ENCODE measurements at places on chromosomes 12 and 14.

DNA sequence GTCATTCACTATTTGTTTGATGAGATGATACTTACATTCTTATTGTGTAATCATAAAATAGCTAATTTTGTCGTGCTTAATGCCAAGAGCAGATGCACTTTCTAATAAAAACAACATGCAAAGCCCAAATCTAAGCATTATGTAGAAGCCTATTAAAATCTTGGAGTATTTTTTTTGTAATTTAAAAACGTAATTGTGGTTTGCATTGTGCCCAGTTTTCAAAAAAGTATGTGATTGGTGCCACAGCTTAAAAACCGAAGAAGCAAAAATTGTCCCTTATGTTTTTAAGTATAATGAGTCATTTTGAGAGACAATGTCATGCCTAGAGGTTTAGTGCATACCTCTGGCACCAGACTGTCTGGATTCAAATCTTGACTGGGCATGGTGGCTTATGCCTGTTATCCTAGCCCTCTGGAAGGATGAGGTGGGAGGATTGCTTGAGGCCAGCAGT is 464.8 kb upstream of the RGS6 start:
- DNase-seq, result no peak

DNA sequence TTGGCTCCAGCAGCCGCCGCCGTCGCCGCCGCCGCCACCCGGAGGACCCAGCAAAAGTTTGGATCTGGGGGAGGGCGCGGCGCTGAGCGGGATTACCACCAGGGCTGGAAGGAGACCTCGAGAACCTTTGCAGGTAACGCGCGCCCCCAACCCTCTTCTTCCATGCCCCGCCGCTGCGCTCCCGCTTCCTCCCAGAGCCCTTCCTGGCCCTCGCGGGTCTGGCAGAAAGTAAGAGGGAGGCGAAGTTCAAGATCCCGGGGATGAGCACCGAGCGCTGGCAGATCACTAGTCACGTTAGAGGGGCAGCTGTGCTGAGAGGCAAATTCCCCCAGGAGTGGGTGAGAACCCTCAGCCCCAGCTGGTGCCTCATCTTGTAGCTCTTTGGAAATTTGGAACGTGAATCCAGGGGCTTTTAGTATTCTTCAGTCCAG is 3.9 kb downstream of the FLRT2 start:
- peak; percentile 41 for DNase-seq

- peak; percentile 55 for DNase-seq
Measured at GRCh38 chr12:80837342-80837978, 100.3 kb downstream of the LIN7A start.

DNA sequence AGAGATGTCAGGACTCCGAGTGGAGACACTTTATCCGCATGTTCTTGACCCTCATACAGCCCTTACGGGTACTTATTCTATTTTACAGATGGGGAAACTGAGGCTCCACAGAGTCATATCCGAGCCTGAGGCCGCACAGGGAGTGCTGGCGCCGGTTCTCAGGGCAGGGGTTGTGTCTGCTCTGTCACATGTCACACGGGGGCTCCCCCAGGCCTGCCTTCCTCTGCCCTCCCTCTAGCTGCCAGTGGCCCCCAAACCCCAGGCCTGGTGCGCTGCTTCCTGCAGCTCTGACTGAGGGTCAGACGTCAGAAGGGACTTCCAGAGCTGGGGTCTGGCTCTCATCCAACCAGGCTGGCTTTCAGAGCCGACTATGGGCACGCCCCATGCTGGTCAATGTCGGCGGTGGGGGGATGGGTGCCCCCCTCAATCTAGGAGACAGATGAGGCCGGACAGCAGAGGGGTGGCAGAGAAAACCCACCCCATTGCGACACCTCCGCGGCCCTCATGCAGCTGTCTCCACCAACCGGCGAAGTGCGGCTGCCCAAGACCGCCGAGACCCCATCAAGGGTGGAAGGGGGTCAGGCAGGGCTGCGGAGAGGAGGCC is 811 bp upstream of the INF2 start:
- peak; percentile 50 for DNase-seq

DNA sequence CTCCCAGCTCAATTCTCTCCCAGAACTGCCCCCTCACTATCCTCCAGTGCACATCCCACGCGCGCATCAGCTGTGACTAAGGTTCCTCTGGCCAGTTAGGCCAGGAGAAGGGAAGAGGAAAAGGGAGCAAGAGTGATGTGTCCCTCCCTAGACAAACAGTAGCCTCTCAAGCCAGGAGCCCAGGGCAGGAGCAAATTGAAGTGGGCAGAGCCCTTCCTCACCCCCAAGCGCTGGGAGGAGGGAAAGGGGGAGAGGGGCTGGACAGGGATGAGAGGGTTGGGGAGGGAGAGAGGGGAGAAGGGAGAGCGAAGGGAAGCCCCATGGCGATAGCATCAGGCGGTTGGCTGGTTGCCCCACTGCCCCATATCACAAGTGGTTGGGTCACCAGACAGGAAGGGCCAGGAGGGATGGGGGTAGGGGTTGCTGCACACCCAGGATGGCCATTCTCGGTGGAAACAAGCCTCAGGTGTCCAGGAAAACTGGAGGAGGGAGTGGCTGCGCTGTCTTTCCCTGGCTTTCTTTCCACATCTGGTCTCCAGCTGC is 1.1 kb downstream of the CD63 start:
- peak; percentile 58 for DNase-seq

DNA sequence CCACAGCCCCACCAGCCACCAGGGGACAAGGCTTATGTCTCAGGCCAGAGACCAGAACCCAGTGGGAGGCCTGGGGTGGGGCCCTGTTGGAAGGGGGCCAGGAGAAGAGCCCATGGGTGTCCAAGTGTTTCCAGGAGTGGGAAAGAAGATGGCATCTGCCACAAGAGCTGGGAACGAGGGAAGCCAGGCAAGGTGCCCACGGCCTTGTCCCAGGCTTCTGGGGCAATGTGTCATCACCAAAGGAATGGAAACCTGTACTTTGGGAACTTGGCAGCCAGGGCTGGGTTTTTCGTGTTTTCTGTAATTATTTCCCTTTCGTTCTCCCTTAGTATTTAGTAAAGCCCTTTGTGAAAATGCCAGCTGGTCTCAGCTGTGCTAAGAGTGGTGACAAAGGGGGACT is 5.3 kb upstream of the PGF start:
- no peak for DNase-seq

GRCh38 chr12:132638541-132639408 is 20.2 kb downstream of the P2RX2 start:
- DNase-seq, result peak; percentile 83

GRCh38 chr12:102958073-102958829 is 777 bp downstream of the ASCL1 start:
- DNase-seq, result peak; percentile 38

GRCh38 chr12:68114606-68115005 is 44.9 kb downstream of the IFNG start:
- DNase-seq, result no peak

- no peak for DNase-seq
Measured at GRCh38 chr14:87149583-87150354, 843.2 kb downstream of the GALC start.

- DNase-seq, result no peak
Measured at GRCh38 chr14:21350539-21350938, 33.3 kb downstream of the SUPT16H start.

DNA sequence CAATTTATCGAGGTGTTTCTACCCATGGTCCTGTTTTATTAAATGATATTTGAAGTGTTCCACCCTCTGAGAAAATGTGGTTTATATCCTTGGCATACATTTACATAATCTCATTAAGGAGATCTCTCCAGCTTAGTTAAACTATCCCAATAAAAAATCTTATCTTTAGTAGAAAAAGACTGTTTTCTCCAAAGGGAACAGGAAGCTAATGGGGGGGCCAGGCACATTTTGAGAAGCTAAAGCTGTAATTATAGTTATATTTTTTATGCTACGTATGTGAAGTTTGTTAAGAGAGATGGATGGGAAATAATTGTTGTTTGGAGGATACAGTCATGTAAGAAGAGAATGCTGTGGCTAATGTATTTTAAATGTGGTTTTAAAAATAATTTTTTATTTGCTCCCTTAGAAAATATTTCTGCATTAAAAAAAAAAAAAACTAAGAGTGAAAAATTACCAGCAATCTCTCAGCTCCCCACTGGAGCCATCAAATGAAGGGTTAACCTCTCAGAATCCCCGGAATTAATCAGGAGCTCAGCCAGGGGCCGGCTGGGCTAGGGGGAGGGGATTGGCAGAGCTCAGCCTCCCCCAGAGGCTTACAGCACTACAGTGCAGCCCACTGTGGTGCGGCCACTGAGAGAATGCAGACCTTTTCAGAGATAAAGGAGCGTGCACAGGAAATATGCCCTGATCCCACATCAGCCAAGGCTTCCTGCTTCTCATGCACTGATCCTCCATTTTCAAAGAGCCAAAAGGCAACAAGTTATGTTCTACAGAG is 185.8 kb downstream of the EGLN3 start:
- no peak for DNase-seq

DNA sequence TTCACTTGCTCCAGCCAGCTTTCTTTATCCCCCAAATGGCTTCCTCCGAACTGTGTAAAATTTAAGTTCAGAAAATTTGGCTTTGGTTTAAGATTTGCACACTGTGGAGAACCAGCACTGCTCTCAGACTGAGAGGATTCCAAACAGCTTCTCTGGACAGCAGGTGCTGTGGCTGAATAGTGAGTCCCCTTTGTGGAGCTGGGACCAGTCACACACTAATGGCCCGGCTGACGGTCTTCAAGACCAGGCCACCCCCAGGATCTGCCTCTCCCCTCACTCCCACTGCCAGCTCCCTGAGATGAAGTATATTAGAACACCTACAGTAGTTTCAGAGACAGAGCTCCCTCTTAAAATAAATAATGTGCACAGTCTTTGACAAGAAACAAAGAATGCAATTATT is 267.3 kb downstream of the BCAT1 start:
- no peak for DNase-seq

- no peak for DNase-seq
Measured at GRCh38 chr14:30445852-30446251, 113.1 kb upstream of the G2E3 start.

DNA sequence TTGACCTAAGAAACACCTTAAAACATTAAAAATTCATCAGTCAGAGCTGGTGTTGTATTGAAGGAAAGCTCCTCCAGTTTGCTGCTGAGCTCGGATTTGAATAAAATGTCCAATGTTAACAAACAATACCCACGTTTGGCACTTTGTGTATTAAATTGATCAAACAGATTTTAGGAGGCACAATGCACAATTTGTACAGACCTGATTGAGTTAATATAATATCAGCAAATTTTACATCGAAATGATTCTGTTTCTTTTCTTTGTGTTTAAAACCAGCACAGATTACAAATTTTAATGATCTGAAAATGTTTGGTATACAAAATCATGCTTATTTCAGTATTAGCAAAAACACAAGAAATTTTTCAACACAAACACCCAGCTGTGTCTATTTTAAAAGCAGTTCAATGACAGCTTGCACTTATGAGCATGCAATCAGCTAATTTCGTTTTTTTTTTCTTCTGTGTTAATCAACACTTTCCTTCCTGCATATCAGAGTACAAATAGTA is 2.8 kb upstream of the FOXG1 start:
- no peak for DNase-seq

- DNase-seq, result no peak
Measured at GRCh38 chr14:21015312-21015711, 9.5 kb downstream of the NDRG2 start.

GRCh38 chr12:7144414-7145120 is 14.4 kb downstream of the CLSTN3 start:
- DNase-seq, result peak; percentile 59

DNA sequence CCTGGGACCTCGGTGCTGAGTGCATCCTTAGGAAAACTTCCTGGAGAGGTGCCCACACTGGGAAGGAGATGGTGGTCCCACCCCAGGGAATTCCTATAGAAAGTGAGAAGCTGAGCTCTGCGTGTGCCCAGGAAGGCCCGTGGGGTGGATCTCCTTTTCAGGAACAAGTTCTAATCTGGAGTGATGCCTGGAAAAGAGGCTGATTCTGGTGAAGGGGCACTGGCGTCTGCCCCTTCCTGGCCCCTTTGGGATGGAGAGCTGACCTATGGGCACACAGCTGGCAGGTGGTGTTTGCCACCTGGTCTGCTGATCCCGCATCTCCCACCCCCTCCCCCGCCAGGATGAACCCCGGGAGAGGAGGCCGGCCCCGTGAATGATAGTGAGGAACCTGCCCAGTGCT is 142.0 kb upstream of the RTL1 start:
- no peak for DNase-seq
